Skin of body (tissue), 3 donors: ENCODE measurements at places on chromosomes 13 and 19. TPM values are rescaled to one million over a fixed set of nuclear protein-coding genes. Genes with fewer than 3 reads are reported as not detected.
A peak's percentile ranks its signal among the peaks of the same experiment; 100 is the strongest.

DNA sequence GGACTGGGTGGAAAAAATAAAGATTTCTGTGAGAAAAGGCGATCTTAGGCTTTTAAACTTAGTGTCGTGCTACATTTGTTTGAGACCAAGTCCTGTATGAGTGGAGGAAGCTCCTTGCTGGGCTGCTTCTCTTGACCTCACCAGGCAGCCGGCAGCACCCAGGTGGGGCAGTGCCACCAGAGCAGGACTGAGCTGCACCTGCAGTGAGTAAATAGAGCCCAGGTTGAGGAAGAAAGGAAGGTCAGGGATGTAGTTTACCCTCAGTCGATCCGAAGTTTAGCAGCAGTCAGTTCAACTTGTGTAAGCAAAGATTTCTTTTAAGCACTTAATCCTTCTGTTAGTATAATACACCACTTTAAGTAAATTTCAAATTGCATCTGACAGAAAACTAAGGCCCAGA is 13.6 kb downstream of the HNRNPM start:
- DNase-seq: no peak

DNA sequence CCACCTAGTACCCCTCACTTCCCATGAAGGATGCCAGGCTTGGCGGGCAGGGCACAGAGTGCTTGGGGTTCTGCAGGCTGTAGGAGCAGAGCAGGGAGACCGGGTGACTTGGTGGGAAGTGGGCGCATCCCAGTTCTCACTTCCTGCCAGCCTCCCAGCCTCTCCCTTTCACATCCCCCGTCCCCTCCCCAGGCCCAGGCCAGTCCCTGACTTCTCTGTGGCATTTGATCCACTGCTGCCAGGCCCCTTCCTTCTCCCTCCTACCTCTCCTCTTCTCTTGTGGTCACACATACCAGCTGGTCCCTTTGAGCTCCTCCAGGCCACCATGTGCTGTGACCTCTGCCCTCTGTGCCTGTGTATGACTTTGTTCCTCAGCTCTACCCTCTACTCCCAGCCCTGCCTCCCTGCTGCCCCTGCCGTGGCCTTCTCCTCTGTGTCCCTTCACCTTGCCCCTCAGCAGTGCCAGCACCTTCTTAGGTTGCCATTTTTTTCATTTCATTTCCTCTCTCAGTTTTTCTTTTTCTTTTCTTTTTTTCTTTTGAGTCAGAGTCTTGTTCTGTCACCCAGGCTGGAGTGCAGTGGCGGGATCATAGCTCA is 19.5 kb downstream of the MYO1F start:
- no peak for DNase-seq

DNA sequence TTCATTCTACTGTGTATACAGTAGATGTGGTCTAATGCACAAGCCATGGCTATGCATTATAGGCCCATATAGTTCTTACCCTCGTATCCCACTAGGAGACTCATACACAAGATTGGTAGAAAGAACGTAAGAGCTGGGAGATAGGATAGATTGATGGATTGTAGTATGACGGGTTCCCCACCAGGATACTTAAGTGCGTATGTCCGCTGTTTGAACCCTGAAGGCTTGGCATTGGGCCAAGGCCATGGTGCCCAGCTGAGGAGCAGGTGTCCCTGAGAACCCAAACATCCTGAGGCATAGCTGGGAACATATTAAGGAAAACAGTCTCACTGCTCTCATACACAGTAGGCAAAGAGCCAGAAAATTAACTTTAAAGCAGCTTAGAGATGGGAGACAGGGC is 617.5 kb upstream of the KLF12 start:
- no peak for DNase-seq

DNA sequence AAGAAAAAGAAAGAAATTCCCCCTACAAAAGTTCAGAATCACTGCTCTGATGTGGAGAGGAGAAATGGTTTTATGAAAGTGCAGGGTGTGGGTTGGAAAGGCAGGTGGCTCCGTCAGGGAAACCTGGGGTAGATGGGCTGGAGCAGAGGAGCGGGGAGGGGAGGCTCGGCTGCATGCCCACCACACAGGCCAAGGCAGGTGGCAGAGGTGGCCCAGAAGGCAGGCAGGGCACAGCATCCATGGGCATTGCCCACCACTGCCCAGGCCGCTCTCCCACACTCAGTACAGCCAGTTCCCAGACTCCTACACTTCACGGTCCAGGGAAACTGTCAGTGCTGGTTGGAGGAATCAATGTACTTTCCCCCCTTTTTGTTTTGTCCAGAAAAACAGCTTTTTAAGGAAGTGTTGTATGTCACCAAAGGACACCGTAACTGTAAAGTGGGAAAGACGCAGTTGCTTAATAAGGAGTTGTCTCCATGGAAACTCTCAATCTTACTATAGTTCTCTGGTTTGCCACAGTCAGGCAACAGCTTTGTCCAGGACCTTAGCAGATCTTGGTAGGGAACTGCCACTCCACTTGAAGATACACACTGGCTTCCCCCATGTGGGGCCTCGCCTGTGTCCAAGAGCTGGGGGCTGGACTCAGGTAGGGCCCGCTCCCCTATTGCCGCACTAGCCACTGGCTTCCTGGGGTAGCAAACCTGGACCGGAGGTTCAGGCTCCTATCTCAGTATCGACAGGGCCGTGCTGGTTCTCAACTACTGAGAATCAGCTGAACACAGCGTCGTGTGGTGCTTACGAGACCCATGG is 82.9 kb downstream of the RAB20 start:
- no peak for DNase-seq

DNA sequence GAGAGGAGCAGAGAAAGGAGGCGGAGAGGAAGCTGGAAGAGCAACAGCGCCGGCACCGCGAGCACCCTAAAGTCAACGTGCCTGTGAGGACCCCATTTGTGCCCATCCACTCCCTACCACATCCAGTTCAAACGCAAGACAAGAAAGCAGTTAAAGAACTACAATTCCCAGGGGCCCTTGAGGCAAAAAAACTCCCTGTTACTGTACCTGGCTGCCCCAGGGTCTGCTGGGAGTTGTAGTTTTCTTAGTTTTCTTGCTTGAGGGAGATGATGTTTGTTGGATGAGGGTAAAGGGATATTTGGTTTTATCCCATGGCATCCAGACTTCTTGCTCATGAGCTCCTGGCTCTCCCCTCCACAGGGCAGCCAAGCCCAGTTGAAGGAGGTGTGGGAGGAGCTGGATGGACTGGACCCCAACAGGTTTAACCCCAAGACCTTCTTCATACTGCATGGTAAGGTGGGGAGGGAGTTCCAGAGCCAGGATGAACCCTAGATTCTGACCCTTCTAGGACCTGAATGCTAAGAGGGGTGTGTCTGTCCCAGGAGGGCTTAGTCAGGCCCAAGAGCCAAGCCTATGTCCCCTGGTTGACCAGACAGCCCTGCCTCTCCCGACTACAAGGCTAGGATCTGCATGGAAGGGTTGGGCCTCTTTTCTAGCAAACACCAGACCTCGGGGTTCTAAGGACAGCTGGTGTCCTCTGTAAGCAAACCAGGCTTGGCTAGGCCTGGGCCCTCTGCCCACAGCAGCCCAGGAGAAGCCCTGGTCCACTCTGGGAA is 13.2 kb downstream of the NUCB1 start:
- no peak for DNase-seq

- DNase-seq: peak; percentile 55
These were observed 685 bp downstream of the LENG9 start for GRCh38 chr19:54462655-54463530.

GRCh38 chr19:33205531-33206260 is 11.6 kb downstream of the LRP3 start:
- DNase-seq: no peak

GRCh38 chr13:94656766-94657165 is 55.1 kb downstream of the GPR180 start:
- DNase-seq: no peak

- DNase-seq: peak; percentile 45
These were observed 262.7 kb downstream of the DNAJC15 start for GRCh38 chr13:43285933-43286597.

- peak; percentile 35 for DNase-seq
These were observed 6.0 kb downstream of the TMIGD2 start for GRCh38 chr19:4295972-4296771.

- DNase-seq: no peak
These were observed 19.7 kb downstream of the RANBP3 start for GRCh38 chr19:5958074-5958850.

GRCh38 chr13:23844132-23844531 is 45.1 kb downstream of the MIPEP start:
- no peak for DNase-seq

DNA sequence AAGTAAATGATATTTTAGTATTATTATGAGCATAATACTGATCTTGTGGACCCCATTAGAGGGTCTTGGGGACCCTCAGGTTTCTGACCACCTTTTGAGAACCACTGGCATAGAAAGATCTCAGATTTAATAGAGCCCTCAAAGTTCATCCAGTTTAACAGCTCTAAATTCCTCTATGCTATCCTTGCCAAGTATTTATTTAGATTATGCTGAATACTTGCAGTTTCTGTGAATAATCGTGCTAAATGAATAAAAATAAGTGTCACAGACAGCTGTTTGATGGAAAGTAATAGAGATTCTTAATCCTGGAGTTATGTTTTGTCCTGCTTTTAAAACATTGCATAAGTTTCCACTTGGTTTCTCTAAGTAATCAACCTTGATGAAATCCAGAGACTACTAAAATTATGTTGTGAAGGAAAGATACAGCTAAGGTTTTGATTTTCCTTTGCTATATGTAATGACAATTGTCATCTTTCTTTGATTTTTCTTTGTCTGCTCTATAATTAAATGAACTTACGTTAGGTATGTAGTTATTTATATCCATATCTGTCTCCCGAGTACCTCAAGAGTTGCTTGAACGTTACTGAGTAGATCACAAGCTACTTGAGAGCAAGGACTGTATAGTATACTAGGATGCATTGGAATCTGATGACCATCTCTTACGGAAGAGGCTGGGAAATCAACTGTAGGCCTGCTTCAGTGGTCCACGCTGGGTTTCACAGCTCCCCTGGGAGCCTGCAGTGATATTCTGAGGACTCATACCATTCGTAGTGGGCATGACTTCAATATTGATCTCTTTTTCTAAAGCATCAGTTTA is 5.7 kb downstream of the ABHD13 start:
- DNase-seq: no peak

- DNase-seq: no peak
These were observed 360.0 kb downstream of the DCT start for GRCh38 chr13:94119360-94119936.

DNA sequence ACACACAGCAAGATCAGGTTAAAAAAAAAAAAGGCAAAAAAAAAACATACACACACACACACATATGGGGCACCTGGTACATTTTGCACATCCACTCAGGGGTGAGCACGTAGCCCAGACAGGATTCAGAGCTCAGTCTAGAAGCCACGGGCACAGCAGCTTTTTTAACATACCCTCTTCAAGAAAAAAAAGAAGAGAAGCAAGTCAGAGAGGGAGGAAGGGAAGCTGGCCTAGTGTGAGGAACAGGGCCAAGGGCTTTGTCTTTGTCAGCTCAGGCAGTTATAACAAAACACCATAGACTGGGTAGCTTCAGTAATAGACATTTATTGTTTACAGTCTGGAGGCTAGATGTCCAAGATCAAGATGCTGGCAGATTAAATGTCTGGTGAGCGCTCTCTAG is 2.3 kb upstream of the TPM4 start:
- DNase-seq: no peak

- DNase-seq: no peak
These were observed 4.3 kb downstream of the ZGLP1 start for GRCh38 chr19:10305139-10305806.

DNA sequence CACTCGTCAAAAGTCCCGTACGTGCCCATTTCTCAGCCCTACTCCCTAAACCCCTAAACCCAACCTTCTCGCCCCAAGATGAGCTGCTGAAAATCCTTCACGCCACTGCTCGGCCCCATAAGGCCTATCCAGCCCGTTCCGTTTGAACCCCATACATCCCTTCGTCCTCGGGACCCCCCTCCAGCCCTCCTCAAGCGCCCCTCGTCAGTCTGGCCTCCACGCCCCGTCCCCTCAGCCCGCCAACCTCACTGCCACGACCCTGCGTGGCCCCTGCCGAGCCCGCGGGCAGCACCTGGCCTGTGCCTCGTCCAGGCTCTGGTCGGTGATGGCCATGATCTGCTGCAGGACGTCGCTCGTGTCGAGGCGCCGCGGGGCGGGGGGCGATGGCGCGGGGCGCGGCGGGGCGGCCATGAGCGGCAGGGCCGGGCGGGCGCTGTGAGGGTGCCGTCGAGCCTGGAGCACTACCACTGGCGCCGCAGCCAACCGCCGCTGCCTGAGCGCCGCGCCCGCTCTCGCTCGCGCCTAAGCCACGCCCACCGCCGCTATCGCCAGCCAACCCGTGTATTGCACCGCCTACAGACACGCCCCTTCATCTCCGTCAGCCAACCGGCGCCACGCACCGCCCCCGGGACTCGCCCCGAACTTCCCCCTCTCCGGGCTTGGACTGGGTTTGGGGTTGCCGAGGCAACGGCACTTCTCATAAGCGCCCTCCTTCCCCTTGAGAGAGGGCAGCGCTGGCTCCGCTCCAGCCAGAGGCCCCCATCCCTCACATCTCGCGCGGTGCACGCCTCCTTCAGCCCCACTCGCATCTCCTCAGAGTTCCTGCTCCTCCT is at the start of gene PBX4:
Gene PBX4 (minus strand): TSS at position 469 of the 833 bp plus-strand sequence. CDS start 58 bp downstream, at position 411.
- DNase-seq: peak; percentile 91

GRCh38 chr13:100619940-100620339 is 31.4 kb upstream of the GGACT start:
- DNase-seq: no peak

Gene ISYNA1
- total RNA-seq: 24.6 TPM

Gene ZNF813
- total RNA-seq: 4.4 TPM

Gene TPTE2
- total RNA-seq: not detected

Gene B3GNT8
- total RNA-seq: 1.6 TPM

Gene MYO1F
- 12.0 TPM for total RNA-seq

Gene VSTM1
- total RNA-seq: 1.7 TPM

Gene SOHLH2
- total RNA-seq: not detected

Gene WDR62
- total RNA-seq: 2.5 TPM

Gene PEAK3
- total RNA-seq: 0.20 TPM

Gene PLPPR3
- total RNA-seq: 0.89 TPM

Gene CCDC169
- total RNA-seq: 1.6 TPM

Gene ZNF256
- total RNA-seq: 9.6 TPM
